Fibroblast of lung (primary cell): ENCODE measurements at places on chromosomes 2 and 18. TPM values are rescaled to one million over a fixed set of nuclear protein-coding genes. Genes with fewer than 3 reads are reported as not detected.
A peak's percentile ranks its signal among the peaks of the same experiment; 100 is the strongest.

GRCh38 chr2:44397447-44398175 lies 35.9 kb downstream of the CAMKMT start:
- no peak for DNase-seq

- DNase-seq: peak; percentile 28
Measured at GRCh38 chr18:48896875-48897511, 53.8 kb downstream of the SMAD7 start.

GRCh38 chr2:108806371-108807113 lies 20.0 kb downstream of the CCDC138 start:
- no peak for DNase-seq

DNA sequence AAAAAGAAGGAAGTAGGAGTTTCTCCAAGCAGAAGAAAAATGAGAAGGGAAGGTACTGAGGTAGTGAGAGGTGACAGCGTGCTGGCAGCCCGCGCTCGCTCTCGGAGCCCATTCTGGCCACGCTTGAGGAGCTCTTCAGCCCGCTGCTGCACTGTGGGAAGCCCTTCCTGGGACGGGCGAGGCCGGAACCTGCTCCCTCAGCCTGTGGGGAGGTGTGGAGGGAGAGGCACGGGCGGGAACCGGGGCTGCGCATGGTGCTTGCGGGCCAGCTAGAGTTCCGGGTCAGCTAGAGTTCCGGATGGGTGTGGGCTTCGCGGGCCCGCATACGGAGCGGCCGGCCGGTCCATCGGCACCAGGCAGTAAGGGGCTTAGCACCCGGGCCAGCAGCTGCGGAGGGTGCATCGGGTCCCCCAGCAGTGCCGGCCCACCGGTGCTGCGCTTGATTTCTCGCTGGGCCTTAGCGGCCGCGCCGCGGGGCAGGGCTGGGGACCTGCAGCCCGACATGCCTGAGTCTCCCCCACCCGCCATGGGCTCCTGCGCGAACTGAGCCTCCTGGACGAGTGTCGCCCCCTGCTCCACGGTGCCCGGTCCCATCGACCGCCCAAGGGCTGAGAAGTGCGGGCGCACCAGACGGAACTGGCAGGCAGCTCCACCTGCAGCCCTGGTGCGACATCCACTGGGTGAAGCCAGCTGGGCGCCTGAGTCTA lies 11.1 kb upstream of the CYS1 start:
- DNase-seq: no peak

POMC gene
- 0.66 and 1.8 TPM in 2 replicates for total RNA-seq
